ENCODE measurements at places on chromosomes 2 and 18.
A peak's percentile ranks its signal among the peaks of the same experiment; 100 is the strongest.

DNA sequence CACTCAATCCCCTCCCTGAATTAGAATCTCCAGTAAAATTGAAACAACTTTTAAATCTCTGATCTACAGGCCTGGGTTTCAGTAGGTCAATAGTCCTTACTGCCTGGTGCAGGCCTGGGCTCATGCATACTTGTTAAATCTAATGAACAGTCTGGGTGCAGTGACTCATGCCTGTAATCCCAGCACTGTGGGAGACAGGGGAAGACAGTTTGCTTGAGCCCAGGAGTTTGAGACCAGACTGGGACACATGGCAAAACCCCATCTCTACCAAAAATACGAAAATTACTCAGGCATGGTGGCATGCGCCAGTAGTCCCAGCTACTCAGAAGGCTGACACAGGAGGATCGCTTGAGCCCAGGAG lies 94.7 kb upstream of the SP3 start:
- no peak for DNase-seq

DNA sequence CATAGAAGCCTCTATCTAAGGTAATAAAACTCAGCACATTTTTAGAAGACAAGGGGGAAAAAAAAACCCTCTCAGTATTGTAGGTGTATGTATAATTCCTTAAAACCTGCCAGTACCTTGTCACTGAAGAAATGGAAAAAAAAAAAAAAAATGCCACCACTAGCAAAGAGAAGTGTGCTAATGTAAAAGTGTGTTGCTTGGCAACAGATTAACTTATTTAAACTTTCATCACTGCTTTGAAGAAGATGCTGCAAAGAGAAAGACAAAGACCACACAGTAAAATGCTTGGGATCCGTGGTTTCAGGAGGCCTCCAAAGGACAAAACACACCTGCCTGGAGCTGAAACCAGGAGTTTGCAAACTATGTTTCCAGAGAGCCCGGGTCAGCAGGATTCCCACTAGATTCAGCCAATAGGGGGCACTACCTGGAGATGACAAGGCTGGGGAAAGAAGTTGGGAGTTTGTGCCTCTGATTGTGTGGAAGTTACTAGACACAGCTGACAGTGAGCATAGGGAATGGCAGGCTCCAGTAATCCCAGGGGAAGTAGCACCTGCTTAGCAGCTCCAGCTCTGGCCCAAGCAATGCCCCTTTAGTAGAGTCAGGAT lies 169.1 kb upstream of the TRIB2 start:
- no peak for DNase-seq

GRCh38 chr18:48782381-48782861 lies 168.3 kb downstream of the SMAD7 start:
- DNase-seq = no peak

- peak; percentile 55 for DNase-seq
These were observed 176.0 kb downstream of the SMAD2 start for GRCh38 chr18:47754311-47755101.

- no peak for DNase-seq
These were observed 30.8 kb upstream of the EPHA4 start for GRCh38 chr2:221602938-221603337.

DNA sequence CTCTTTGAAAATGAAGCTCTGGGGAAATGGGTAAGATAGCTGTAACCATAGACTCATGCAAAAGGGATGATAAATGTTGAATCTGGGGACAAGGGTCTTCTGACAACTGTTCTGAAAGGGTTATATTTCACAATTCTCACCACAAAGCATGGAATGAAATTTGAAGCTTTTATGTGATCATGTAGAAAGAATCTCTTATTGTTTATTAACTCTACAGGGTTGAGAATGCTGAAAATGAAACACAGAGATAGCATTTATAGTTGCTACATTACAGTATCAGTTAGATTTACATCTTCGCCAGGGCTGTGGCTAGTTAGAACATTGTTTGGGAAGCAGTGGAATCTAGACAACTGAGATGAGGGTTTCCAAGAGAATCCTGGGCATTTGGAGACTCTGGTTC lies 97.4 kb upstream of the LHCGR start:
- DNase-seq = no peak

Measured in CD8-positive, alpha-beta T cell (primary cell).